ENCODE measurements at places on chromosomes 4 and X.

- no peak for DNase-seq
Observed at GRCh38 chr4:158835226-158836001, 66.6 kb downstream of the FNIP2 start.

DNA sequence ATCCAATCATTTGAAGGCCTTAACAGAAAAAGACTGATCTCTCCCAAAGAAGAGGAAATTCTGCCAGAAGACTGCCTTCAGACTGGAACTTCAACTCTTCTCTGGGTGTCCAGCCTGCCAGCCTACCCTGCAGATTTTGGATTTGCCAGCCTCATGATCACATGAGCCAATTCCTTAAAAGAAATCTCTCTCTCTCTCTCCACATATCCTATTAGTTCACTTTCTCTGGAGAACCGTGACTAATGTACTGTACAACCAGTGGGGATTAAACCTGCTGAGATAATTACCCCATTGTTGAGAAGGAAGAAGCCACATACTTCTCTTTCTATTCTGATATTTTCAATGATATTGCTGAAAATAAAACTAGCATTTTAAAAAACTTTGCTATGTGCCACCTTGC is 711.3 kb upstream of the AMOT start:
- DNase-seq, result no peak

DNA sequence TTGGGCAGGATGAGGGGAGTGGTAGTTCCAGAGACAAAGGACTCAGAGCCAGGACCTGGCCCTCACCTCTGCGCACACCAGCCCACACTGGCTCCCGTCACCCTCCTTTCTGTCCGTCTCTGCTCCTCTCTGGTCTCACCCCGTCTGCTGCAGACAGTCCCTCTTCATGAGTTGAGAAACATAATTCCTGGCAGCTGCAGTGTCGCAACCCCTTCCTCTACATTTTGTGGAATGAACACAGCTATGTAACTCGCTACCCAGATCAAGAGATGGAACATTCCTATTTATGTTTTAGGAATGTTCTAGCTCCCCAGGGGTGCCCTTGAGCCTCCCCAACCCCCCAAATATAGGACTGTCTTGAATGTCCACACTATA is 59.3 kb downstream of the SHROOM2 start:
- DNase-seq, result no peak

DNA sequence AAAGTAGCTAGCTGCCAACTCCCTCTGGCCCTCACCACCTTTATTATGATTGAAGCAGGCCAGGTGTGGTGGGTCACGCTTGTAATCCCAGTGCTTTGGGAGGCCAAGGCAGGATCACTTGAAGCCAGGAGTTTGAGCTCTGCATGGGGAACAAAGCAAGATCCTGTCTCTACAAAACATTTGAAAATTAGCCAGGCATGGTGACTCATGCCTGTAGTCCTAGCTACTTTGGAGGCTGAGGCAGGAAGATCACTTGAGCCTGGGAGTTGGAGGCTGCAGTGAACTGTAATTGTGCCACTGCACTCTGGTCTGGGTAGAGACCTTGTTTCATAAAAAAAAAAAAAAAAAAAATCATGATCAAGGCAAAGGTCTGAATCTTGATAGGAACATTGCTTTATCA is 467.0 kb upstream of the DIPK2B start:
- no peak for DNase-seq

DNA sequence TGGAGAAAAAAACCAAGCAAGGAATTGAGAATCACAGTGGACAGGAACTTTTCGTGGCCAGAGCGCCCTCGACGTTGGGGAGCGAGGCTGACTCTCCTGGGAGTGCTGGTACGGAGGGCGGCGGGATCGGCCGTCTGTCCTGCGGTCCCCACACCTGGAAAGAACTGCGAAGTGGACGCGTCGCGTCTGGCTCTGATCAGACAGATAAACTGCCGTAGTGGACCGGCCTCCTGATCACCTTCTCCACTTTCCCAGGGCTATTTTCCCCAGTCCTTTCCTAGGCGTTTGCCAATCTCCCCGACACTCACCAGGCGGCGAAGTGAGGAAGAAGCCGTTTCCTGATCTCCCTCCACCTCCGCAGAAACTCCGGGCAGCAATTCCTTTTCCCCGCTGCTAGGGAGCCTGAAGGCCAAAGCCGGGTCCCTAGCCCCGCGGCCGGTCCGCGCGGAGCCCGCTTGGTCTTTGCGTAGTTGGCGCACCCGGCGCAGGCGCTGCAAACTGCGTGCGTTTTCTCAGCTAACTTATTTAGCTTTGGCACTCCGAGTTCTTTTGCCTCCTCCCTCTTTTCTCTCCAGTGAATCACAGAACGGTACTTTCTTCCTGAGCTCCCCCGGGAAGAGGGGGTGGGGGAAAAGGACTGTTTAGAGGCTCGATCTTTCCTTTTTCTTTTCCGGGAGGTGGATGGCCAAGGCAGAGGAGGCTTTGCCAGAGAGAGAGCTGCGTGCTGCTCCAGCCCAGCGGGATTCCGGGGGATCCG is at the start of gene ARSJ:
Gene ARSJ (minus strand): TSS at position 500 of the 757 bp plus-strand sequence. CDS start 813 bp downstream, outside the sequence.
- DNase-seq, result no peak

GRCh38 chrX:49178537-49178936 is 6.8 kb downstream of the PLP2 start:
- DNase-seq, result no peak

- DNase-seq, result no peak
Observed at GRCh38 chr4:152935631-152936445, at the start of gene FHDC1. Gene FHDC1, plus strand, starts transcription at chr4:152936323. Its CDS starts 6,735 bp downstream, at chr4:152943058.

DNA sequence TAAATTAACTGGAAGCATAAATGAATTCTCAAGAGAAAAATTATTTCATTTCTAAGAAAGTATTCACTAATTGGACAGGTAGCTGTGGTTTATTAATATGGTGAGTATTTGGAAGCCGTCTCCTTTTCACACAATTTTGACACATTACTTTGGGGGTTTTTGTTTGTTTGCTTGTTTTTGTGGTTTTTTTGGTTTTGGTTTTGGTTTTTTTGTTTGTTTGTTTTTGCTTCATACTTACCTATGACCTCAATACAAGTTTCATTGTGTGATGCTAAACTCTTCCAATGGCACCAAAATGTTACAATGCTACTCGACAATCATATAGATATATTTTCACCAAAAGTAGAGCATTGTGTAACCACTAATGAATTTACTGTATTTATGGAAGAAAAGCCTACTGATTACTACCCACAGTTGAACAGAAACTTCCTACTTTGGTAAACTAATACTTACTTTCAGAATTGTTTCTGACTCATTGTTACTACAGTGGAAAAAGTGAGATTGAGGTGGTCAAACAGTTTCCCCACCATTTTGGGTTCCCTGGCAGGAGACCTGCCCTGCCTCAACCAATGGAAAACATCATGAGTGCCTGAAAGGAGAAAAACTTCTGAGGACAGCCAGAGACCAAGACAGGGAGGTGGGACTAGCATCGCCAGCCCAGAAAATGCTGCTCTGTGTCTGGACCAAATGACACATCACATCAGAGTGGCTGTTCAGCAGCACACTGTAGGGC is 443.1 kb downstream of the HNRNPD start:
- no peak for DNase-seq

DNA sequence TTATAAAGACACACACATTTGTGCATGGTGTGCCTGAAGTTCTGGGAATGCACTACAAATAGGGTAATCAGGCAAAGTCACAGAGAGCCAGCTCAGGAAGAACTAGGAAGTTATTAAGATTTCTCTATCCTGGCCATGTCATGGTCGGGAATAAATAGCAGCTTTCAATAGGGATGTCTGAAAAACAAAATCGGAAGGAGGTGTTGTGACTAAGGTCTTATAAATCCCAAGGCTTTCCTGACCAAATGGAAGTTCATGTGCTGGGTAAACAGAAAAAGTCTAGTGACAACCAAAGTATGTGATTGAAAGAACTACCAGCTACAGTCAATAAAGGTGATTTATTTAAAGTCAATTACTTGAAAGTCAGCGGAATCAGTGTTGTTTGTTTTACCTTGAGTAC is 262.5 kb upstream of the HS3ST1 start:
- DNase-seq, result no peak

DNA sequence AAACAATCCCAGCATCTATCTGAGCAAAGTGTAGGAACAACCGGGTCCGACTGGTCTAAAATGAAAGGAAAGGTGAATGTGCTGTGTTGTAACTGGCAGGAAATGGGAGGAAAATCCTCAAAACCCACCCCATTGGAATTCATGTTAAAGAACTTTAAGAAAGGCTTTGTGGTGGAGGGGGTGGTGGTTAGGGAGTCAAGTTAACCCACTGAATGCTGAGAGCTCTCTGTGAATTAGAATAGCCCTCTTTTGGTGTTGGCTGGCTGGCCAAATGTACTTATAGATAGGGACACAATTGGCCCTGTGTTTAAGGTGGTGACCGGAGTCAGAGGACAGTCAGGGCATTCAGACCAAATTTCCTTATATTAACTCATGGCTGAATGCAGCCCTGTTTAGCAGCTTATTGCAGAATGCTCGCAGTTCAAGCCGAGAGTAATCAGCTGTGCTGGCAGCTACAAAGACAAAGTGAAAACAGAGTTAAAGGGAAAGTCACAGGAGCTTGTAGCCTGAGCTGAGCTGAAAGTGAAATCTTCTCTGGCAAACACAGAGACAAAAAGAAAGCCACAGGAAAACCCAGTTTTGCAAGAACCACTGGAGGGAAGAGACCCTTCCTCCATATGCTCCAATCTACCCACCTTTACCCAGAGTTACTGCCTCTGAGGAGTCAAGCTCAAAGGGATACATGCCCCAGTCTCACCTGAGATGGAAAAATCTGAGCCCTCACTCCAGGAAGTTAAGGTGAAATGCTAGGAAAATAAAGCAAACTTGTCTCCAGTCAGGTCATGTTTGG is 38.5 kb upstream of the UGT2B7 start:
- no peak for DNase-seq

DNA sequence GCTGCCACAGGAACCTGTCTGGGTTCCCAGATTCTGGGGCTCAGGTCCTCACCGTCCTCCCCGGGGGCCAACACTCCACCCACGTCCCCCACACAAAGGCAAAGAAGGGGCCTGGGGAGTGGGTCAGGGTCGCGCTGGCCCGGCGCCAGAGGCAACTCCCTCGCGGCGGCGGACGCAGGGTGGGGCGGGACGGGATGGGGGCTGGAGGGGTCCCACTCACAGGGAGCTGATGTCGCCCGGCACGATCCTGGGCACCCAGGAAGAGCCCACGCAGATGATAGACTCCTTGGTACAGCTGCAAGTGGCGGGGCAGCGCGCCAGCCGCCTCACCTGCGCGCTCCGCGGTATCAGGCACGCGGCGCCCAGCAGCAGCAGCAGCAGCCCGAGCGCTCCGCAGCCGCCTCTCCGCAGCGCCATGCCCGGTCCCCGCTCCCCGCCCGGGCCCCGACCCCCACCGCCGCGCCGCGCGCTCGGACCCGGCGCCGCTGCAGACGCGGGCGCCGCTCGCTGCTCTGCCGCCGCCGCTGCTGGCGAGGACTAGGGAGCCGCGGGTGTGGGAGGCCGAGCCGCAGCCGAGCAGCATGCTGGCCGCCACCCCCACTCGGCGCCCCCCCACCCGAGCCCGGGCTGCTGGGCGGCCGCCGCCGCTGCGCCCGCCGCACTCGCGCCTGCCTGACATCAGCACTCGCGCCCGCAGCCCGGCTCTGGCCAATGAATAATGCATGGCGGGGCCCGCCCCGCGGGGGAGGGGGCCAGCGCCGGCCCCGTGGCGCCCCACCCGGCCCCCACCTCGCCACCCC is at the start of gene LGI2:
Gene LGI2 (minus strand): TSS at position 670 of the 800 bp plus-strand sequence. CDS start 253 bp downstream, at position 417.
- no peak for DNase-seq

DNA sequence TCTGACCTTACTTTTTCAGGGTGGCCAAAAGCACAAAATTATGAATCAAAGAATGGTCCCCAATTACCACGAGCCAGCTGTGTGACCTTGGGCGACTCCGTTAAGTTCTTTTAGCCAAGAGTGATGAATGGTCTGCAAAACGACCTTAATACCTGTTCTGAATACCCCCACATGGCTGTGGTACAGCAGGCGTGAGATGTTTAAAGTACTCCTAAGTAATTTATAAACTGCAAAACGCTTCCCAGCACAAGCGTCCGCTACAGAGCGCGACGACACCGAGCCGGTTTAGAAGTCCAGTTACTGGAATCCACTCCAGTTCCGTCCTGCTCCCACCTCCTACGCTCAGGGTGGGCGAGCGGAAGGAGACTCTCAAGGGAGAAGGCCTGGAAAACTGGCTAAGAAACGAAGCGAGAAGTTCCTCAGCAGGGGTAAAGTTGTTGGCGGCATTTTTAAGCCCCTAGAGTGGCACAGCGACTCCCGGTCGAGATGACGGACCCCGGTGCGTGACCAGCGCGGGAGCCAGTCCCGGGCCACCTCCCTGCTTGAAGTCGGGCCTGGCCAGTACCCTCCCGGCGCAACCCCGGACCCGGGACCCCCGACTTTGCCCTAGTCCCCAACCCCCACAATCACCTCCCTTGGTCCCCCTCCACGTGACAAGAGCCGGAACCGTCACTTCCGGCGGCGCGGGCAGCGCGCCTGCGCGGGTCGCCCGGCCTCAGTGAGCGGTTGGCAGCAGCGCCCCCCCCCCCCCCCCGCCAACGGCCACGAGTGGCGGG is 659 bp upstream of the BMP2K start:
- peak; percentile 69 for DNase-seq

- no peak for DNase-seq
Observed at GRCh38 chr4:170242471-170242870, 152.7 kb upstream of the AADAT start.

DNA sequence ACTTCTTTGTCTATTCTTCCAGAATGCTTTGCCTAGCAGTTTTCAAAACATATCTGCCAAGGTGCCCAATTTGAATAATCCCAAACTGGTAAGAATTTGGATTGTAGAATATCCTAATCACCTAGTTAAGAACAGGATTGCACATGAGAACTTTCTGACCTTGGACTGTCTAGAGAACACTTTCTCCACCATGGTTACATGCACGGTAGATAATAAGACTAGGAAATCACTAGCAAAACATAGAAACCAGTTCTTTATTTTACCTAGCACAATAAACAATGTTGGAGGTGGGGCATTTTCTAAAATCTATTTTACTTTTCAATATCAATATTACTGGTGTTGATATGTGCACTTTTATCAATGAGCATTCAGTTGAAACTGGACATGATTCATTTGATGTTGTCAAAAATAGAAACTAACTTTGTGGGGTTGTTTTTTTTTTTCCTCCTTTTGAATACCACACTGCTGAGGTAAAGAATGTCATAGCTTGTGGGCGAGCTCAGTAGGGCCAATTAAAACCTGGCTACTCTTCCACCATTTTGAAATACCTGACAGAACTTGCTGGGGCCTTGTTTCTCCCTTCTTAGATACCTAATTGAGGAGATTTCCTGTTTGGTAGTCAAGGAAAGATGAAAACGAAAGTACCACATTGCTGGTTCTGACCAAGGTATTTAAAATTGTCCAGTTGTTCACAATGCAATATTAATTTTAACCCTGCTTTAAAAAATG is 10.4 kb downstream of the MID1IP1 start:
- DNase-seq, result no peak

DNA sequence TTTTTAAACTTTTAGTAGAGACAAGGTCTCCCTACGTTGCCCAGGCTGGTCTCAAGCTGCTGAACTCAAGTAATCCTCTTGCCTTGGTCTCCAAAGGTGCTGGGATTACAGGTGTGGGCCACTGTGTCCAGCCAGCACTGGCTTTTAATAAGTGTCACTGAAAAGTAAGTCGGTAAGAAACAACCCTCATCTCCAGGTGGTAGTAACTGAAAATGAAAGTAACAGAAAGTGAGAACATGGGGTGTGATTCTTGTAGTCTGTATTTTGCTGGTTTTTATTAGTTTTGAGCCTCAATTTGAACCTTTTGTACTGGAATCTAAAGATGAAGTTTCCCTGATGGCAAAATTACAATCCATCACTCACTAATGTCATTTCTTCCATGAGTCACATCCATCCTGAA is 238.1 kb upstream of the AGA start:
- no peak for DNase-seq

- DNase-seq, result no peak
Observed at GRCh38 chr4:7772711-7773385, 166.8 kb downstream of the AFAP1 start.

- DNase-seq, result no peak
Observed at GRCh38 chrX:71215338-71215912, 7.6 kb upstream of the GJB1 start.

- no peak for DNase-seq
Observed at GRCh38 chrX:10217198-10217597, 60.4 kb downstream of the CLCN4 start.

Data from stimulated activated CD8-positive, alpha-beta memory T cell treated with anti-CD3 and anti-CD28 coated beads, Interleukin-4, amount 100 ng/mL, for 4 hours (primary cell).